ENCODE measurements at places on chromosomes 13 and 19.

GRCh38 chr19:33304760-33305647, 2.7 kb upstream of the CEBPA start:
- DNase-seq, result no peak

GRCh38 chr13:113465300-113465699, 12.0 kb upstream of the ADPRHL1 start:
- DNase-seq, result no peak

DNA sequence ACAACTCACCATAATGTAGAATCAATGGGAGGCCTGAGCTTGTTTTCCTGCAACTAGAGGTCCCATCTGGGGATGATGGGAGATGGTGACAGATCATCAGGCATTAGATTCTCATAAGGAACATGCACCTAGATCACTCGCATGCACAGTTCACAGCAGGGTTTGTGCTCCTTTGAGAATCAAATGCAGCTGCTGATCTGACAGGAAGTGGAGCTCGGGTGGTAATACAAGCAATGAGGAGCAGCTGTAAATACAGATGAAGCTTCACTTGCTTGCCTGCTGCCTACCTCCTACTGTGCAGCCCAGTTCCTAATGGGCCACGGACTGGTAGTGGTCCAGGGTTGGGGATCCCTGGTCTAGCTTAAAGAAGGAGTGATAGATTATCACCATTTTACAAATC, 33.0 kb downstream of the KPNA3 start:
- DNase-seq, result no peak

DNA sequence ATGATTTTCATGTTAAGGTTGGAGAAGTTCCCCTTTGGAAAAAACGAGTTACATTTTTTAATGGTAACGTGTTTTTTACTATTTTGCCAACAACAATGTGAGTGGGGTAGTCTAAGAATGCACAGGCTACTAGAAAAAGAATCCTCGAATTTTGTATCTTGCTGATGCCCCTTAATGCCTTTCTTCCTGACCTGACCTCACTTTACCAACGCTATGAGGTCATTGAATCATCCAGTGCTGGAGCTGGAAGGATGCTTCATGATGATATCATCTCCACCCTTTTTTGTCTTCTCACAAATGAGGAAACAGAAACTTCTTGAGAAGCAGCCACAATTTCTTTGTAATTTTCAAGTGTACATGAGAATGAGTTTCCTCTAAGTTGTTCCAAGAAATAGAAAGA, 8.2 kb upstream of the UBL3 start:
- DNase-seq, result no peak

DNA sequence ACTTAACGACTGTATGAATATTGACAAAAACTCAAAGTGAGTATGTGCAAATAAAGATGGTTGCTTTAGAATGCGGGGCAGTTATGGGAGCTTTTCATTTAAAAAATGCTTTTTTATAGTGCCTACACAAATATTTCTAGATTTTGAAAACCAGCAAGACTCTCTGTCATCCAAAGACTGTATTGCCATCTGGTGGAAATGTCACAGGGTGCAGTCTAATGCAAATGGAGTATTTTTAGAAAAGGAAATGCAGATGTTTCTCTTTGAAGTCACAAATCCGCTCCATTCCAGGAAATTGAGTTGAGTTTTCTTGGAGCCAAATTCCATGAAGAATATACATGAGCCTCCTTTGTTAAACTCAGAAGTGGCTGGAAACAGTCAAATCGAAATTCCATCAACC, 2.3 kb upstream of the C1QTNF9B start:
- no peak for DNase-seq

DNA sequence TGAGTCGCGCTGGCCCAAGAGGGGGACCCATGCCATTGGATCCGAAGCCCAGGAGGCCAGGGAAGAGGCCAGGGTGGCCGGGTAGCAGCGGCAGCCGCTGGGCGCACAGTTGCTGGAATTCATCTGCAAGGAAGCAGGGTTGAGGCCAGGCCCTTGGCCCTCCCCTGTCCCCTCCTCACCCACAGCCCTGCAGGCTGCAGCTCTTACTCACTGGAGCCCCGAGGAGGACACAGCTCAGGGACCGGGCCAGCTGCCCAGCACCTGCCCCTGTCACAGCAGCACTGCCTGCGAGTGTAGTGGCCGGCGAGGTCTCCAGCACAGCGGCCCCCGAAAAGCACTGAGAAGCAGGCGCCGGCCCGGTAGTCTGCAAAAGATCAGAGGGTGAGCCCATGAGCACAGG, 11.2 kb downstream of the FBN3 start:
- no peak for DNase-seq

GRCh38 chr13:89628567-89628966, 1718.9 kb upstream of the MIR17HG start:
- DNase-seq, result no peak
